ENCODE measurements at places on chromosomes 3 and 15. TPM values are rescaled to one million over a fixed set of nuclear protein-coding genes. Genes with fewer than 3 reads are reported as not detected.
A peak's percentile ranks its signal among the peaks of the same experiment; 100 is the strongest.

DNA sequence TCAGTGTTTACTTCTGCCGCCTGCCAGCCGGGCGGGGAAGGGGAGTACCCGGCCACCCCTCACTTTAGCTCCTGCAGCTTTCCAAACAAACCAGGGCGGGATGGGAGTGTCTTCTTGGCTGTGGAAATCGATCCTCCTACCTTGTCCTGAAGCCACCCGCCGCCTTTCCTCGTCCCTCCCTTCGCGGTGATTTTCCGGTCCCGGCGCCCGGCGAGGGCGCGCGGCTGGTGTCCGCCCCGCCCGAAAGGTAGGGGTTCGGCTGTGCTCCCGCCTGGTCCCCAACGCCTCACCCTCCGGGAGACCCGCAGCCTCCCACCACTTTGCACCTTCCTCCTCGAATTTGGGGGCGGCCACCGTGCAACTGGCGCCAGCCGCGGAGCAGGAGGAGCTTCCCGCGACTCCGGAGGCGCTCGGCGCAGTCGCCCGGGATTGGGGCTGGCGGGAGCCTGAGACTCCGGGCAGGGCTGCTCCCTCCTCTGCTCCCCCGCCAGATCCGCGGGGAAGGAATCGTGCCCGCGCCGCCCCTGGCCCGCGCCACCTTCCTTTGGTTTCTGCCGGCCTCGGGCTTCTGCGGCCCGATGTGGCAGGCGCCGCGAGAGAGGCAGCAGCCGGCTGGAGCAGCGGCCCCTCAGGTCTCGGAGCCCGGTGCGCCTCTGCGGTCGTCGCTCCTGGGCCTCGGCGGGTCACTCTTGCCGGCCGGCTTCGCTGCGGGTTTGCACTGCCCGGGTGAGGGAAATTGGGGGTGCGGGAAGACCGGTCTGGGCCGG lies 30.7 kb upstream of the ST3GAL6 start:
- DNase-seq, result peak; percentile 23

- DNase-seq, result no peak
Observed at GRCh38 chr15:90000186-90001001, 730 bp upstream of the ZNF710 start.

GRCh38 chr15:56969265-56969895 lies 50.9 kb downstream of the TCF12 start:
- DNase-seq, result no peak

DNA sequence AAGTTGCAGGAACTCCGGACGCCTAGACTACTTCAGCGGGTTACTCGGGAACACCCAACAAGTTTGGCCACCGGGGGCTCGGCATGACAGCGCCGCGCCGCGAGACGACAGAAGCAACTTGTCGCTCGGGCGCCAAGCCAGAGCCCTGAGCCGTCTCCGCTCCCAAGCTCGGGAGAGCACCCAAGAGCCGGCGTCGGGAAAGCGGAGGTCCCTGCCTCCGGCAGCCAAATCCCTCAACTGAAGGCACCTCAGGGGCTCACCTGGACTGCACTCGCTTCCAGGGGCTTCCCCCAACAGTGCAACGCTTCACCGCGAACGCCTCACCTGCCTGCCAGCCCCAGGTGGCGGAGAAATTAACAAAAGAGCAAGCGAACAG lies 640 bp downstream of the MB21D2 start:
- peak; percentile 49 for DNase-seq

SMAD6 gene
- 3.4 TPM for total RNA-seq

FGF7 gene
- total RNA-seq, result 3.6 TPM

BCL6 gene
- total RNA-seq, result 9.0 TPM

SPATA12 gene
- 0.14 TPM for total RNA-seq

RETNLB gene
- total RNA-seq, result not detected

SI gene
- total RNA-seq, result not detected

LRRC49 gene
- 8.5 TPM for total RNA-seq

Measured in H4 (cell line).